ENCODE measurements at places on chromosomes 16 and 17.

DNA sequence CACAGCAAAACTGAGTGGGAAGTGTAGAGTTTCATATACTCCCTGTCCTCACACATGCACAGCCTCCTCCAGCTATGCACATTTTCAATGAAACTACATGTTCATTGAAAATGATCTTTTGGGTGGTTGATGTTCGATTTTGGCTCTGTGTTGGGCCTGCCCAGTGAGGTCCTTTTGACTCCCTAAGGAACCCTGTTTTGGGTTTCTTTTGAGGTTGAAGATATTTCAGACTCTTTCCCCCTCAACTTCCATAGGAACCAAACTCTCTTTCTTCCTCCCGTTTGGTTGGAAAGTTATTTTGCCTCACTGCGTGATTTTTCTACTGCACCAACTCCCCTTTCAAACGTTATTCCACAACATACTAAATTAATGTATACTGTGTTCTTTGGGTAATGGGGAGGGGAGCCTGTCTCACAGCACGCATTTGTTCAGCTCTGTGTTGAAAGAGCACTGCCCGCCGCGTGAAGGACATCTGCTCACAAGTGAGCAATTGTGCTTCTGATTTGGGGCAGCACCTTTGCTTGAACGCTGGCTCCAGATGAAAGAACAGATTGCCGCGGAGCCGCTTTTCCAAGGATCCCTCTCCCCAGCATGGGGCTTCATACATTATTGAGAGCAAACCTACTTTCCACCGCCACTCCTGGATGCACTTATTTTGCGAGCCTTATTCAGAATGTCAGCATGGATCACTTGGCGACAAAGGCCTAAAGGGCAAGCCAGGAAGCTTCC lies 385.9 kb downstream of the WWOX start:
- DNase-seq: no peak

DNA sequence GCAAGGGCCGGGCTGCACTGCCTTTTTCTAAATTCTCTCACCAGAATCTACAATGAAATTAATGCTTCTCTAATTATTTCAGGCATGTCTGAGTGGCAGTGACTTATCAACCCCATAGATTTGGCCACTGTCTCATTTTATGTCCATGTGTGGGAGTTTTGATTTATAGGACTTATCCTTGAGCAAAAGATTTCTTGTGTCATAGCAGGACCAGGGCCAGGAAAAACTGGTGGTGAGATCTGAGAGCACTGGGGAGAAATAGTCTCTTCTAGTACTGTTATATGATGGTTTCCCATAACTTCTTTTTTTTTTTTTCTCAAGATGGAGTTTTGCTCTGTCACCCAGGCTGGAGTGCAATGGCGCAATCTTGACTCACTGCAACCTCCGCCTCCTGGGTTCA lies 1.5 kb upstream of the KRT23 start:
- DNase-seq: no peak

- DNase-seq: no peak
Measured at GRCh38 chr17:39899215-39899614, 19.2 kb downstream of the GSDMB start.

DNA sequence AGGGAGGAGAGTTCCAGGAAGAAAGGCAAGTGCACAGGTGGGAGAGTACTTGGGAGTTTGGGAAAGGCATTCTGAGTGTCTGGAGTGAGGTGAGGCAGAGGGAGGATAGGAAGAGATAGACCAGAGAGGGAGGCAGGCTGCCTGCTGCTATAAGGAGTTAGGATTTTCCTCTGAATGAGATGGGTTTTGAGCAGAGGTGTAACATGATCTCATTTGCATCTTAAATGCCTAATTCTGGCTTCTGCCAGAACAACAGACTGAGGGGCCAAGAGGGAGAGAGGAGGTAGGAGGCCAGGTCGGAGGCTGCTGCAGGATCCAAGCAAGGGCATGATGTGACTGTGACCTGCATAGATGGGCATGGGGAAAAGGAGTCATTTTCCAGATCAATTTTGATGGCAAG lies 31.5 kb upstream of the IRX6 start:
- no peak for DNase-seq

DNA sequence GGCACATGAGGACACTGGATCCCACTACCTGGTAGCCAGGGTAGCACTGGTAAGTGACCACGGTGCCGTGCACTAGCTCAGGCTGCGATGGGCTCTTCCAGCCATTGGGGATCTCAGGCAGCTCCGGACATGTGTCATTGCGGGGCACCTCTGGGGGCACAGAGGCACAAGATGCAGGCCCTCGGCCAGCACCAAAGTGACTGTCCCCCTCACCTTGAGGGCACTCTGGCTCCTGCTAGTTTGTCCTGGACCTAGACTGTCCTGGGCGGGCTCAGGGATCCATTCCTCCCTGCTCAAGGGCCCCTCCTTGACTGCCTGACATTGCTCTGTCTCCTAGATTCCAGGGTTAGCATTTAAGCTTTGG lies 6.7 kb upstream of the PHF12 start:
- DNase-seq: no peak

DNA sequence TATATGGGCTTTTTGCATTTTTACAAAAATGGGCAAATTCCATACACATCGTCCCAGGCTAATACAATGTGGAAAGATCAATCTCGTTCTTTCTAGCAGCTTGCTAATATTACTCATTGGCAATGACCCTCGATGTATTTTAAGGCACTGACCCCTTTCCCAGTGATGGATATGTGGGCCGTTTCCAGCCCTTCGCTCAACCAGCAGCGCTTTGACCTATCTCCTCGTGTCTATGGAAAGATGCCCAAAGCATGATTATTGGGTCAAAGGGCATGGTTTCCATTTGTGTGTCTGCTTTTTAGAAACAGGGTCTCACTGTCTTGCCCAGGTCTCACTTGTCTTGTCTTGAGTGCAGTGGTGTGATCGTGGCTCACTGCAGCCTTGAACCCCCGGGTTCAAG lies 273.8 kb downstream of the MRTFB start:
- no peak for DNase-seq

- DNase-seq: no peak
Measured at GRCh38 chr17:76273445-76274111, 8.4 kb downstream of the UBALD2 start.

- DNase-seq: no peak
Measured at GRCh38 chr16:81003064-81003463, 3.6 kb downstream of the CMC2 start.

DNA sequence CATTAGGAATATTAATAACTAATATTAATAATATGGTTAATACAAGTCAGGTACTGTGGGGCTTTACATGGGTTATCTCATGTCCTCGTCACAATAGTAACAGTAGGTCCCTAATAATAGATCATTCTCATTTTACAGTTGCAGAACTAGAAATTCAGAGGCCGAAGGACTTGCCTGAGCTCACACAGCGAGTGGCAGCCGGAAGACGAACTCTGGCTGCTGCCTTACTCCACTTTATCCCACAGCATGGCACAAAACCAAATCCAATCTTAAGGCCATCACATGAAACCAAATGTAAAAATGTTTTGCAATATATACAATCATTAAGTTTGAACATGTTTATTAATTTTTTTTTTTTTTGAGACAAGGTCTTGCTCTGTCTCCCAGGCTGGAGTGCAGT lies 13.6 kb downstream of the GNA13 start:
- DNase-seq: no peak

DNA sequence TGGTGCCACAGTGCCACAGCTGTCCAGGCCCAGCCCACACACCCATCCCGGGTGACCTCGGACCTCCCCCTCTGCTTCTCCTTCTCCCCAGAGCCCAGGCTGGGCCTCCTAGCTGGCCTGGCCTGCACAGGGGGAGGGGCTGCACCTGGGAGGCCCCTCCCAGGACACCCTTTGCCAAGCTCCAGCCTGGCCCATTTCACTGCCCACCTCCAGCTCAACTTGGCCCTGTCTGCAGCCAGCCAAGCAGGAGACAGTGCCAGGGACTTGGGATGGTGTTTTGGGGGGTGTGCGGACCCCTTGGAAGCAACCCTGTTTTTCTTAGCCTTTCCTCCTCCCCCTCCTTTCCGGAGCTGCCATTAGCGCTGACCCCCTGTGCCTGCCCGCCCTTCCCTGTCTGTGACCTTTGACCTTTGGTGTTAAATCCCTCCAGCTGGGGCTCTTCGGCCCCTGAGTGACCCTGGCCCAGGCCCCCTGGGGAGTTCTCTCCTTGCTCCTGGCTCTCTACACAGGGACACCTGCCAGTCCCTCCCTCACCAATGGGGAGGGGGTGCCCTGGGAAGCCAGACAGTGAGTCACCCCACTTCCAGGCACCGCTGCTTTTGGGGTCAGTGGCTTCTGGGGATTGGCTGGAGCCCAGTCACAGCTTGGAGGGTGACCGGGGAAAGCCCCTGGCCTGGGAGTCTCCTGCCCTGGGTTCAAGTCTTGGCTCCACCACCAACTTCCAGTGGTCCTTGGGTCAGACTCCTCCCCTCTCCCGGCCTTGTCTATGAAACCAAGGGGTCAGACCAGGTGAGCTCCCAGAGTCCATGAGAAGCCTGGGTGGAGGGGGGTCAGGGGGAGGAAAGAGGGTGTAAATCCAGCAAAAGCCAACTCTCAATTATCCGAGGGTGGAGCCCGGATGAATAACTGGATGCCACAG lies 1.9 kb downstream of the GLIS2 start:
- no peak for DNase-seq

DNA sequence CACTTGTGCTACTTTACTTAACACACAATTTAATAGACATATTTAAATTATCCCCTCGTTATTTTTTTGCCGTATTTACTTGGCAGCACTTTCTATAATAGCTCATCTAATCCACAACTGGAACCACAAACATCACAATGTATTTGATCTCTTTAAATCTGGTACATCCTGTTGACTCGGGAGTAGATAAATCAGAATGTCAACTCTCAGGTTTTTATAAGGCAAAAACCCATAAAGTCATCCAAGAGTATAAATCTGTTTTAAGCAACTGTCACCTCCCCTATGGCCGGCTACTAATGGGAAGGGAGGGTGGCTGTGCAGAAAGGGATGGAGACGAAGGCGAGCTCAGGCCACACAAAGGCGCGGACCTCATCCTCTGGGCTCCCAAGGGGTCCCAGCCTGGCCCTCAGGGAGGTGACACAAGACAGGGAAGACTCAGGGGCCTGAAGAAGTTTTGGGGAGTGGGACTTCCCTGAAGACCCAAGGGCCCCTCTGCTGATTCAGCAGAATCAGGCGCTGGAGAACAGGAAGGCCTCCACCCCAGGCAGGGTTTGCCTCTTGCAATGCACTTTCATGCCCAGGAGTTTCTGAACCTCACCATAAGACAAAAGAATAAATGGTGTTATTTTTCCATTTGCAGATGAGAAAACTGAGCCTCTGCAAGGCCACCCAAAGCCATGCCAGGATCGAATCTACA lies 122.5 kb downstream of the ZNF423 start:
- no peak for DNase-seq

GRCh38 chr17:70422862-70423261 lies 253.5 kb downstream of the KCNJ2 start:
- no peak for DNase-seq

GRCh38 chr17:36030956-36031355 lies 13.2 kb upstream of the CCL23 start:
- DNase-seq: no peak

GRCh38 chr17:29931231-29931932 lies 1.4 kb upstream of the SSH2 start:
- DNase-seq: peak; percentile 82

- no peak for DNase-seq
Measured at GRCh38 chr17:28425206-28425605, 19.2 kb upstream of the SLC46A1 start.

GRCh38 chr17:4511199-4511932 lies 12.7 kb downstream of the SPNS2 start:
- no peak for DNase-seq

GRCh38 chr16:57815987-57816745 lies 13.9 kb upstream of the KIFC3 start:
- DNase-seq: peak; percentile 73
